ENCODE measurements at places on chromosomes 4 and X.

GRCh38 chr4:85808864-85809263, 333.9 kb downstream of the ARHGAP24 start:
- no peak for DNase-seq

- peak; percentile 93 for DNase-seq
Measured at GRCh38 chr4:110636680-110637407, 14.0 kb upstream of the PITX2 start.

- no peak for DNase-seq
Measured at GRCh38 chrX:56787734-56788152, 58.7 kb downstream of the NBDY start.

DNA sequence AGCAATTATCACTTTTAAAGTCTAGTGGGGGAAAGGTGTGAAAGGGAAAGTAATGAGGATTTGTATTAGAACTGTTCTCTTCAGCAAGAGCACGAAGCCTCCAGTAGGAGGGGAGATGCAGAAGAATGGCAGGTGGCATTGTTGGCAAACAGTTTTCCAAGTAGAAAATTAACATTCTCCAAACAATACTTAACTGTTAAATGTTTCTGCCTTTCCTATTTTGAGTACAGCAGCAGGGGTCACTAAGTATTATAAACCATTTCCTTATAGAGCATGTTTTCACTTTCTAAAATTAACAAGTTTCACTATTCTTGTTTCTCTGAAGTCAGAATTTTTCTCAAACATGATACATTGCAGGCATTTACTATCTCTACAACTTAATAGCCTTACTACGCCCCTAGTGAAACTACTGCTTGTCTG, 58.7 kb downstream of the LEF1 start:
- no peak for DNase-seq

DNA sequence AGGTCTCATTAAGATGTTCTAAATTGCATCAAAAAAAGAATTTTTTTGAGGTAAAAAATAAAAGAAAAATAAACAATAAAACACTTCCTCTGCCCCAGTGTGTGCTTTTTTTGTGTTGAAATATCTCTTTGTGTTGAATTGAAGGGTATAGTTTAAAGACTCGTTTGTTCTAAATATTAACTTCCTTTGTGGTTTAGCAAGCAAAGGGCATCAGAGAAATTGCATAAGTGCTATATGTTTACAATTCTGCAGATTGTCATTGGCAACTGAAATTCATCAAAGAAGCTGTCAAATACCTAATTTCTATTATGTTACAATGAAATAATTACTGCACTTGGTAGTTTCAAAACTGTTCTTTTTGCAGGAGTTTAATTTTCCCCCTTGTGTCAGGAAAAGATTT, 260.5 kb downstream of the DKK2 start:
- no peak for DNase-seq

DNA sequence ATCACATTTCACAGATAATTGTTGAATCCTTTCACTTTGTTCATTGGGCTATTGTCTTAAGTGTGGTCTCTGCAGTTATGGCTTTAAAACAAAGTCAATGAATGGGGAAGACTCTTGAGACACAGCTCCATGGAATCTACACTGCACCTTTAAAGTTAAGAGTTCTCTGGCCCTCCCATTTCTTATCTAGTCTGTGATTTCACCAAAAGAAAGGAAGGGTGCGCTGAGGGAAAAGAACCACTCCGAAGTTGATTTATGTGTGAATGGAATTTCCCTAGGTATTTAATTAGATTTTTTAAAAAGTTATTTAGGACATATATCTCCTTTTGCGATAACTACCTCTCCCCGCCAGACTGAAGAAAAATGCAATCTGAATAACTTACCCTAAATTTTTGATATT, 2.5 kb downstream of the SEPTIN11 start:
- DNase-seq: no peak

- DNase-seq: peak; percentile 35
Measured at GRCh38 chrX:135484641-135485289, 35.7 kb upstream of the INTS6L start.

DNA sequence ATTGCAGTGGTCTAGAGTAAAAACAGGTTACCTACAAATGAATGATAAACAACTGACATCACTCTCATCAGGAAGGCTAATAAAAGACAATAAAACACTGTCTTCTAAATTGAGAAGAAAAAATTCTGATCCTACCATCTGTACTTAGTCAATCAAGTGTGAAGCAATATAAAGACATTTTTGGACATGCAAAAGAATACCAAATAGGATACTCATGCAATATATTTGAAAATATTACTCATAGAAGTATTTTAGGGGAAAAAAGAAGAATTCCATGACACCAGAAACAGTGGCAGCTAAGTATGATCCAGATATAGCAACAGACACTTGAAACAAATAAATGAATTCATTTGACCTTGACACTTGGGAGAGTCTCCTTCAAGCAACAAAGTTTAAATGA, 63.8 kb upstream of the FAM120C start:
- DNase-seq: peak; percentile 22

DNA sequence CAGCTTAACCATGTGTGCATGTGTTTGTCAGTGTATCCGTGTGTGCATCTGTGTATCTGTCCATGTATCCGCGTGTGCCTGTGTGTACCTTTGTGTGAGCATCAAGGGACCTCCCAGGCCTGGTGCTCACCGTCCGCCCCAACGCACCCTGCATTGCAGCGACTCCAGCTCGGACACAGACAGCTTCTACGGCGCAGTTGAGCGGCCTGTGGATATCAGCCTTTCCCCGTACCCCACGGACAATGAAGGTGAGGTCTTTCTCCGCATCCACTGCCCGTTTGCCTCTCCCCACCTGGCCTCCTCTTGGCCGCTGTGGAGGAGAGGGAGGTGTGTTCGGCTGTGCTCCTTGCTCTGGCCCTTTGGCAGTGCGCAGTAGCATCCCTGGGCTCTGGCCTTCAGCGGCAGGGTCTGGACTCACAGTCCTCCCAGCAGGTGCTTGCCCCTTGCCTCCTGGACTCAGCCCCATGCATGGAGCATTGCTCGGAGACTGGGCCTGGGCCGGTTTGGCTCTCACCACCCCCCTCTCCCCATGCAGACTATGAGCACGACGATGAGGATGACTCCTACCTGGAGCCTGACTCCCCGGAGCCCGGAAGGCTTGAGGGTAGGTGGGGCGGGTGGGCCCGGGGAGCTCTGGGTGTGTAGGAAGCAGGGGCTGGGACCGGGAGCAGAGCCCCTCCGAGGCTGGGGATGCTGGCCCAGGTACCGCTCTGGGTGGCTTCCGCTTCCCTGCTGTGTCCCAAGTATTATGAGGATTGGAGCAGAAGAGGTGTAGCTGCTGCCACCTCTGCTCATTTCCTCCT, 16.4 kb upstream of the ADD1 start:
- DNase-seq: no peak

- no peak for DNase-seq
Measured at GRCh38 chrX:16199343-16199742, 32.1 kb downstream of the MAGEB17 start.

GRCh38 chr4:88341227-88342192, 37.1 kb upstream of the HERC6 start:
- peak; percentile 78 for DNase-seq

DNA sequence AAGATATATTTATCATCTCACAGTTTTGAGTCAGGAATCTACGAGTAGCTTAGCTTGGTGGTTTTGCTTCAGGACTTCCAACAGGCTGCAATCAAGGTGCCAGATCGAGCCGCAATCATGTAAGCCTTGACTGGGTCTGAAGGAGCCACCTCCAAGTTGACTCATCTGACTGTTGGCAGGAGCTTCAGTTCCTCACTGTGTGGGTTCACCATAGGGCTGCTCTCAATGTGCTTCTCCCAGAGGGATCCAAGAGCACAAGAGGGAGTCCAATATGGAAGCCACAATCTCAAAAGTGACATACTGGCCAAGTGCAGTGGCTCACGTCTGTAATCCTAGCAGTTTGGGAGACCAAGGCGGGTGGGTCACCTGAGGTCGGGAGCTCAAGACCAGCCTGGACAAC, 26.5 kb downstream of the DCHS2 start:
- DNase-seq: peak; percentile 37

DNA sequence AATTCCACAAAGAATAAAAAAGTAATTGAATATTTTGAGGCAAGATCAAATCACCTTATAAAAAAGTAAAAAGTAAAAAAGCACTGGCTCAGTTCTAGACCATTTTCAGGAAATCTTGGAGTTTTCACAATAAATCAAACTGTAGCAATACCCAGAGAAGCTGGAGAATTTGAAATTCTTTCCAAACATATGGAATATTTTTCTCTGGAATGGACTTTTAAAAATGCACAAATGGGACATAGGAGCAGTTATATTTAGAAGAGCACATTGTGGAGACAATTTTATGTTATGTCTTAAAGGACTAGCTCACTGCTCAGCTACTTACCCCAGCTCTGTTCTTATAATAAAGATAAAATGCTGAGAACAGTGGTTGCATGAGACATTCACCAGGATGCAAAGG, 211.9 kb upstream of the KIT start:
- DNase-seq: peak; percentile 29

DNA sequence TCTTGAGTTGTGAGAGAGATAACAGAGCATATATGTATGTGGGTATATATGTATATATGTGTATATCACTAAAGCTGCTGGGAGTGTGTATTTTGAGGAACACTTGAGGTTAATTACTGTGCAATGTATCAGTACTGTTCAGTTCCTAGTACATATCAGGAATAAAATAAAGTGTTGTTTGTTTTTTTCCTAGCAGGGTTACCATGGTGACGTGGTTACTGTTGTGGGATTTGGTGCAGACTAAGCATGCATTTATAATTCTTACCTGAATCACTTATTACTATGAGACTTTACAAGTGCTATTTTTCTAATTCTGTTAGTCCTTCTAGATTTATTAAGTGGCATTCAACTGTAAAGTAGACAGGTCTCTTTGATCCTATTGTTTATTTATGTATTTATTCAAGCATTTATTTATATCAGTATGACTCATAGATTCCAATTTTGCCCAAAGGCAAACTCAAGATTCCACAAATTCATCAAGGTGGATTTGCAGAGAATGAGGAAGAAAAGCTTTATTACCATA, 26.9 kb upstream of the BEX4 start:
- no peak for DNase-seq

DNA sequence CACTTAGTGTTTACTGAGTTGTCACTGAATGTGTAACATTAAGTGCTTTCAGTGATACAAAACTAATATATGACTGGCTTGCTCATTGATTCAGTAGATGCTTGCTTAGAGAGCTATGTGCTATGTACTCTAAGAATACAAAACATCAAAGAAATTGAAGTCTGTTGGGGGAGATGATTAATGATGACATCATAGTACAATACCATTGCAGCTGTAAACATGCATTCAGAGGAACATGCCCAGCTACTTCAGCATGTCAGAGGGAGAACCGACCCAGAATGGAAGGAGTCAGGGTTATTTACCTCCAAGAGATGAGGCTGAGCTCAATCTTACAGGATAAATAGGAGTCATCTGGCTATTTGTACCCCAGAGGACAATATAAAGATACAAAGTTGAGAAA, 290.8 kb downstream of the TENM3 start:
- DNase-seq: peak; percentile 46

DNA sequence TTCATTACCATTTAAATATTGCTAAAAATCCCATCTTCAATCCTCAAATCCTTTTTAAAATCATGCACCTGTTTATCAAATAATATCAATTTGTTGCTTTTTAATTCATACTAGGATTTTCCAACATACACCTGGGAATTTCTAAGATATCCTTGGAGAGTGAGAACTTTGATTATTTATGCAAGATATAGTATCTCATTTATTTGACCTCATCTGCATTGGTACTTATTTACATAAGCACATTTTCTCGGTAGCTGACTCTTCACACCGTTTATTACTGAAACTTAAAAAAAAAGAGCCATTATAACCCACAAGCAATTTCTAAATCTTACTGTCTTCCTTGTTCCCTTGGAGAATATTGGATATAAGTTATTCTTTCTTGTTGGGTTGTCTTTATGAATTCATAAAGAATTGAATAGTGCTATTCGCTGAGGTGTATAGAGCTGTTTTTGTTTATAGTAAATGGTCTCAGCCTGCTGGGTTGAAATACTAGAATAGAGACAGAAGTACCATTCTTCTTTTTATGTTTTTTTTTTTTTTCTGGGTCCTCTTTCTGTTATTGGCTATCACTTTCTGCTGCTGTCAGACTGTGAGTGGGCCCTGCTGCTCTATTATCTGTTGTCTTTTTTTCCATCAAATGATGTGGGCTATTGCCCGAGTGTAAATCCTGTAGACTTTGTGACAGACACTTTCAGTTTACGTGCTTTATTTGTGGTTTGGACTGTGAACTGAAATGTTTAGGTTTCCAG, 2.9 kb downstream of the UGT8 start:
- DNase-seq: no peak

DNA sequence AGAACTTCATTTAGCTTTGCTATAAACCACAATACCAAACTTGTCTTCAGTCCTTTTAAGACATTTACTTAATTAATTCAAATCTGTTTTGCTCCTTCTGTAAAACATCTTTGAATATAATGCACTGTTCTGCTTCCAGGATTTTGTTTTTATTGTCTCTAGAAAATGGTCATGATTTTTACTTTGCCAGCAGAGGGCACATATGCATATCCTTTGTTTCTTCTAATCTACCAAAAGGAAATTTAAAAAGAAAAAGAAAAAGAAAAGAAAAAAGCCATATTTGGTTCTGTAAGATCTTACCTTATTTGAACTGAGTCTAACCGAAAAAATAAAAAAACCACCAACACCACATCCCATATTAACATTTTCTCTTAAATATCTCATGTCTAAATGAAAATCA, 101.9 kb upstream of the CCSER1 start:
- DNase-seq: no peak

GRCh38 chrX:109813236-109813635, 80.2 kb upstream of the ACSL4 start:
- DNase-seq: no peak

DNA sequence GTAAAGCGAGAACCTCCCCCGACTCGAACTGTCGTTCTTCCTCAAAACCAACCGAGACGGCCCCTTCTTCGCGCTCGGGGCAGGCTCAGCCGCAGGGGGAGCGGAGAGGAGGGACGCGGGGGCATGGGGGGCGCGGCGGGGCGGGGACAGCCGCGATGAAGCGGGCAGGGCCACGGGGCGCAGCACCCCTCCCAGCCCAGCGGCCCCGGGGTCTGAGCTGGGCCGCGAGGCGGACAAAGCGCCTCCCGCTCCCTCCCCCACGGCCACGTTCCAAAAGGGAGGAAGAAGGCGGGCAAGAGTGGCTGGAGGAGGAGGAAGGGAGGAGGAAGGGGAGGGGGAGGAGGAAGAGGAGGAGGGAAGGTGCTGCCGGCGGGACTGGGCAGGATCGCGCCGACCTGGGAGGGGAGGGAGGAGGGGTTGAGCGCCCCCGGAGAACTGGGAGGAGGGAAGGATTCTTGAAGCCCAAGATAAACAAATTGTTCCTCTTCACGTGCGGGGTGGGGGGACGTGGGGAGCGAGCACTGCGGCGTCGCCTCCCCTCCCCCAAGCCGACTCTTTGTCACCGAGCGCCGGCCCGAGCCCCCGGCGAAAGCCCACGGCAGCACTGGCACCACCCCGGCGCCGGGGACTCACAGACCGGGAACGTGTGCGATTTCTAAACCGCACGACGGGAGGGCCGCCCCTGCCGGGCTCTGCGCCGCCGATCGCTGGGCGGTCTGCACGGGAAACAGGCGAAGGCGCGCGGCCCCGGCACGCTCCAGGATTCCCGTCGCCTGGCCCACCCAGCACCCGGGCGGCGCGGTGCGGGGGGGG, 2.9 kb downstream of the MAML3 start:
- DNase-seq: peak; percentile 96

GRCh38 chr4:102778720-102779119, 18.0 kb upstream of the MANBA start:
- DNase-seq: no peak

GRCh38 chrX:2960861-2961515, 31.8 kb upstream of the ARSD start:
- DNase-seq: no peak

- no peak for DNase-seq
Measured at GRCh38 chr4:40592034-40592433, 37.6 kb downstream of the RBM47 start.

All from fibroblast of skin of right biceps (primary cell).